ENCODE measurements at places on chromosomes 1 and 21.

DNA sequence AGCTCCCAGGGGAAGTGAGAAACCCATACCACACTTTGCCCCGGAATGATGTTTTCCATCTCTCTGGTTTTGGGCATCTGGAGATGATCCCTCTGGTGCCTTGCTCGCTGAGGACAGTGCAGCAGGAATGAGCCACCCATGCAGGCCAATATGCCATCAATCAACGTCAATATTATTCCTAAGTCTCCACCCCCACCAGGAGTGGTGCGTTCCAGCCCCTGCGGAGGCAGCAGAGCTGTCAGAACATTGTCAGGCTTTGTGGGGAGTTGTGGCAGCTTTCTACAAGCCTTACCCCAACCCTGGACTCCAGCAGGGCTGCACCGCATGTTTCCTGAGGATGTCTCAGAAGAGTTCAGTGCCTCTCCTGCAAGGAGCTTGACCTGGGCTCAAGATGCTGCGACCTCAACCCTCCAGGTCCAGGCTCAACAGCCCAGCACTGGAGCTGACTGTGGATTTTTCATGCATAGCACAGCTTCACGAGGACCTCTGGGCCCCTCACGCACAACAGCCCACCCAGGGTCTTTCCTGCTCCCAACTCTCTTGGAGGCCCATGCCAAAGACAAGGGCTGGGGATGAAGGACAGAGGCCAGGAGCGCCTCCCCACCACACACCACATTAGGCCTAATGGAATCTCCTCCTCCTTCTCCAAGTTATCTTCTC, 67.5 kb downstream of the PSMG1 start:
- DNase-seq = no peak

DNA sequence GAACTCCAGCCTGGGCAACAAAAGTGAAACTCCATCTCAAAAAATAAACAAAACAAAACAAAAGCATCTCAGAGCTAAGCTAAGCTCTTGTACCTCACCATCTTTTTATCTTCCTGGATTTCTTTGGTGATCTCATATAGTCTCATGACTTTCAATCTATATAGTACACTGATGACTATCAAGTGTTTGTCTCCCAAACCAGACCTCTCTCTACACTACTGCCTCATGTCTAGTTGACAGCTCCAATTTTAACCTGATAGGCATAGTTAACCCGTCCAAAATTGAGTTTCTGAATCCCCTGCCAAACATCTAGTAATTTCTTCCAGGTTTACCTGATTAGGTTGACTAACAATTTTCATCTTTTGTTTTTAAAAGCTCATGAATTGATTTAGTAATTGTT, 151.7 kb downstream of the COP1 start:
- no peak for DNase-seq

GRCh38 chr1:114485286-114485685, 25.7 kb downstream of the TRIM33 start:
- no peak for DNase-seq

DNA sequence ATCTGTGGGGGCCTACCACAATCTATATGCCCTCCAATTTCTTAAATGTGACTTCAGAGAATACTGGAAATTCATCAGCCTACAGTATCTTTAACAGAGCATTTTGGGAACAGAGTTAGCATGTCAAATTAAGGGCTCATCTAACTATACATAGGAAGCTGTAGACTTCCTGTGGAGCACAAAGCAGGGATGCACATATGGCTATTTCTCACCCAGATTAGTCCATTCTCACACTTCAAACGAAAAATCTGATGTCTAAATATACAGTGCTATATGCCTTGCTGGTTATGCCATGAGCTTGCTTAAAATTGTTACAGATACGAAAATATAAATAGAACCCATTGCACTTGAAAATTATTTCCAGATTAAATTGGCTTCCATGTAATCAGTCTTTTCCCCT, 1922.8 kb downstream of the MRPL39 start:
- DNase-seq = no peak
